ENCODE measurements at places on chromosomes 6 and 20.

GRCh38 chr20:13142143-13142542 is 78.9 kb upstream of the ISM1 start:
- H3K4me1 ChIP-seq: no peaks in the 10 kb centered on the region
- no peaks in the 10 kb centered on the region for H3K36me3 ChIP-seq
- no peak overlapping the region for H3K4me3 ChIP-seq
- no peaks in the 10 kb centered on the region for H3K27me3 ChIP-seq
- no peak for DNase-seq

- peaks cover 9% of the 10 kb centered on the region for H3K27me3 ChIP-seq
- DNase-seq: no peak
- H3K27ac ChIP-seq: no peak overlapping the region
- no peaks in the 10 kb centered on the region for H3K36me3 ChIP-seq
- H3K4me1 ChIP-seq: peaks cover 9% of the 10 kb centered on the region
Measured at GRCh38 chr6:44480097-44480541, 92.6 kb downstream of the CDC5L start.

GRCh38 chr6:26243752-26244151 is 121.2 kb upstream of the BTN3A2 start:
- H3K4me3 ChIP-seq: no peak overlapping the region
- no peaks in the 10 kb centered on the region for H3K4me1 ChIP-seq
- no peak overlapping the region for H3K27ac ChIP-seq
- H3K27me3 ChIP-seq: no peaks in the 10 kb centered on the region
- H3K36me3 ChIP-seq: no peaks in the 10 kb centered on the region
- no peak for DNase-seq

DNA sequence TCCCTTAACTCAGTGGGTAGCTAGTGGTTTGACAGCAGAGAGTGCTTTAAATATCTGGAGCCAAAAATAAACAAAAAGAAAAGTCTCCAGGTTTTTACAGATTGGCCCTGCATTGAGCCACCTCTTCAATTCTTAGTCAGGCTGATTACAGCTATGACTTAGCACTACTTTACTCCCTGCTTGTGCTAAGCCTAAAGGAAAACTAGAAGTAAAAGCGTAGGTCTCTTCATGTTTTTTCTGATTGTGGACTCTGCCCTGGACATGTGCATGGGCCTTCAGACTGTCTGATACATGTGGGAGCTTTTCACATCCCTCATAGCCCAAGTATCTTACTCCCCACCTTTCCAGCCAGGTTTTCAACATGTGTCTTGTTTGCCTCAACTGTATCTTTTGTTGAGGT is 33.3 kb downstream of the KPNA5 start:
- H3K36me3 ChIP-seq: peaks cover 11% of the 10 kb centered on the region
- H3K4me3 ChIP-seq: no peak overlapping the region
- DNase-seq: no peak

- H3K27ac ChIP-seq: no peak overlapping the region
- peak overlapping the region; percentile 31 for H3K4me3 ChIP-seq
- H3K27me3 ChIP-seq: no peaks in the 10 kb centered on the region
- peaks cover 23% of the 10 kb centered on the region for H3K4me1 ChIP-seq
Measured at GRCh38 chr20:4038047-4038459, 22.7 kb upstream of the RNF24 start.

DNA sequence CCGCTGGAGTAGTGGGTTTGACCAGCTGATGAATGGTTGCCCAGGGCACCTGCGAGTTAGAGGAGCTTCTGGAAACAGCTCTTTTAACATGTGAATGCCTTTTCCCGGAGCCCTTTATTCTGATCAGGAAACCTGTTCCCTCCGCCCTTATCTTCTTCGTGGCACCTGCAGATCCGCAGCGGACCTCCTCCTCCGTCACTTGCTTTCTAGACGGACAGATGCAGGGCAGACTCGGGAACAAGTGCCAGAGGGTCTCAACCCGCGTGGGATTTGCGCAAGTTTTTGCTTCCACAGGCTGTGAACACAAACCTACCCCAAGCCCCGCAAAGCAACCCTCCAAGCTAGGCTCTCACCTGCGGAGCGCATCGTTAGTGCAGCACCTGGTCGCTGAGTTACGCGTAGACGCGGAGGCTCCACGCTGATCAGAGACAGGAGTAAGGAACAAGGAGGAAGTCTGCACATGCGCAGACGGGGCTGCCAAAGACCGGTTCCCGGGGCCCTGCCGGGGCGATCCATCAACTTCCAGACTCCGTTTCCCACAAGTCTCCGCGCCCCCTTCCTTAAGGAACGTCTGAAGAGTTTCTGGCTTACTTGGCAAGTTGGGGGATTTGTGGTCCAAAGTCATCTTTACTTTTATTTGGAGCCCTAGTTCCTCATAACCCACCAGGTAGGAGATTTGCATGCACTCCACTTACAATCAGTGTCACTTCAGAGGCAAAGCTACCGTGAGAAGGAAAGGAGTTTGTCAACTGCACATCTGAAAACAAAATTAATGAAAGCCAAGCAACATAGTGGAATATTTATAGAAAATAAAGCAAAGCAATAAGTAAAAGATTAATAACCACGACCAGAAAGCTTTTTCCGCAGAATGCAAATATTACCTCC is 52.7 kb upstream of the ELMO2 start:
- DNase-seq: no peak
- no peak overlapping the region for H3K4me3 ChIP-seq
- peaks cover 5% of the 10 kb centered on the region for H3K27me3 ChIP-seq
- no peak overlapping the region for H3K27ac ChIP-seq

- no peak overlapping the region for H3K4me3 ChIP-seq
- H3K27ac ChIP-seq: no peak overlapping the region
- H3K4me1 ChIP-seq: peaks cover 9% of the 10 kb centered on the region
- no peaks in the 10 kb centered on the region for H3K27me3 ChIP-seq
Measured at GRCh38 chr6:146550911-146551310, 7.3 kb downstream of the RAB32 start.

DNA sequence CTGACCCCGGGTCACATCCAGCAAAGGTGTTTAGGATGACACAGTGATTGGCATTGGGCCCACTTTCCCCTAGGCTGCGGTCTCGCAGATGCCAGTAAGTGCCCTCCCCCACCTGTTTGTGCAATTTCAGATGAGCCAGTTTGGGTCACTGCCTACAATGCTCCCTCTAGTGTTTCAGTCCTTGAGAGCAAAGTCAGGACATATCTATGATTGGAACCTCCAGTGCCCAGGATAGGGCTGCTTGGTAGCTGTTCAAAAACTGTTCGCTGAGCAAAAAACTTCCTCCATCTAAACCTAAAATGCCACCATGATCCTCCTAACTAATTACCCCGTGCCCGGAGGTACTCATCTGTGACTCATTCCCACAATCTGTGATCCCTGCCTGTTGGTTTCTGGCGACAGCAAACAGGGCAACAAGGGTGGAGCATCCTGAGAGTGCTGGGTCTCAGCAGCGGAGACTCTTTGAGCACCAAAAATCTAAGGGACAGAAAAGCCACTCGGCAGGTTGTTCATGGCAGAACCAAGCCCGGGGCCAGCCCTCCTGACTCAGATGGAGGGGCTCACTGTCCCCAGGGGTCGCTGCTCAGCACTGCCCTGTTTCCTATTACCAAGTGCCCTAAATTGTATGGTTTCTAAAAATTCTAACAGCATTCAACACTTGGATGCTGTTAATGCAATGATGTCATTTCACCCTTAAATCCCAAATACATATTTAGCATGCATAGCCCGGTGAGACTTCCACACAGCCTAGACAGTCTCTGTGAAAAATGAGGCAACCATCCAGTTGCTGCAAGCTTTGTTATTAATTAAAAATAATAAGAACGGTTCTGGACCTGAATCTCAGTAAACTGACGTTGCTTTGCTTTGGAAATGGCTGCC is 5.0 kb downstream of the VSX1 start:
- H3K36me3 ChIP-seq: no peaks in the 10 kb centered on the region
- no peak overlapping the region for H3K4me3 ChIP-seq
- no peak overlapping the region for H3K27ac ChIP-seq
- no peaks in the 10 kb centered on the region for H3K4me1 ChIP-seq

- no peaks in the 10 kb centered on the region for H3K36me3 ChIP-seq
- H3K4me3 ChIP-seq: no peak overlapping the region
- DNase-seq: no peak
- peaks cover 7% of the 10 kb centered on the region for H3K27me3 ChIP-seq
- no peaks in the 10 kb centered on the region for H3K4me1 ChIP-seq
Measured at GRCh38 chr20:39632176-39632575, 670.0 kb downstream of the DHX35 start.

GRCh38 chr20:40568200-40568599 is 120.8 kb downstream of the MAFB start:
- H3K4me1 ChIP-seq: peaks cover 15% of the 10 kb centered on the region
- H3K4me3 ChIP-seq: no peak overlapping the region
- no peak for DNase-seq
- no peaks in the 10 kb centered on the region for H3K27me3 ChIP-seq
- no peaks in the 10 kb centered on the region for H3K36me3 ChIP-seq

GRCh38 chr20:38126932-38127621 is 38.0 kb downstream of the TGM2 start:
- peak overlapping the region; percentile 17 for H3K27ac ChIP-seq
- no peak overlapping the region for H3K4me3 ChIP-seq
- H3K4me1 ChIP-seq: peaks cover 39% of the 10 kb centered on the region
- no peaks in the 10 kb centered on the region for H3K27me3 ChIP-seq
